ENCODE measurements at places on chromosomes 16 and 17. TPM values are rescaled to one million over a fixed set of nuclear protein-coding genes. Genes with fewer than 3 reads are reported as not detected.

DNA sequence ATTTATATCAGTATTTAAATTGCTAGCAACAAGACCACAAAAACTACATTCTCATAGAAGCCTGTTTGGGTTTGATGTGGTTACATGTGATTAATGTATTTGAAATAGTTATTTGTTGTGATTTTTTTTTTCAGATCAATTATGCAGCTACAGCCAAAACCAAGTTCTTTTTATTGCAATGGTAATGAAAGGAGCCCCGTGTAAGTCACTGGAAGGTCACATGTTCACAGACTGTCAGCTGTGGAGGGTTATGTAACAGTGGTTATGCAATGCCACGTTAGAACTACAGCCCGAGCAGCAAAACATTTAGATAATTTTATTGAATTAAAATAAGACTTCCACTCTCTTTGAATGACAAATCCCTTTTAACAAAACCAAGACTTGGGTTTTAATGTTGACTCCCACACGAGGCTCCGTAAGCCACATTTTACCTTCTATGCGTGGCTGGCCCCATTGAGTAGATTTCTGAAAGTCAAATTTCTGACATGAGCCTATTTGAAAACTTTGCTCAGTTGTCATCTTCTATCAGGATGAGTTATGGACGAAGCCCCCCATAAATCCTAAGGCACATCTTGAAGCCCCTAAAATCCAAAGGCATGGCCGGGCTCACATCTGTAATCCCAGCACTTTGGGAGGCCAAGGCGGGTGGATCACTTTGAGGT, 41.8 kb upstream of the SEC14L1 start:
- no peak overlapping the region for H3K4me3 ChIP-seq
- peak overlapping the region; percentile 83 for H3K27ac ChIP-seq
- peak; percentile 57 for DNase-seq
- H3K36me3 ChIP-seq, result peaks cover 17% of the 10 kb centered on the region
- no peaks in the 10 kb centered on the region for H3K27me3 ChIP-seq
- peaks cover 67% of the 10 kb centered on the region for H3K4me1 ChIP-seq

NEK8 gene
- total RNA-seq, result not detected

DNA sequence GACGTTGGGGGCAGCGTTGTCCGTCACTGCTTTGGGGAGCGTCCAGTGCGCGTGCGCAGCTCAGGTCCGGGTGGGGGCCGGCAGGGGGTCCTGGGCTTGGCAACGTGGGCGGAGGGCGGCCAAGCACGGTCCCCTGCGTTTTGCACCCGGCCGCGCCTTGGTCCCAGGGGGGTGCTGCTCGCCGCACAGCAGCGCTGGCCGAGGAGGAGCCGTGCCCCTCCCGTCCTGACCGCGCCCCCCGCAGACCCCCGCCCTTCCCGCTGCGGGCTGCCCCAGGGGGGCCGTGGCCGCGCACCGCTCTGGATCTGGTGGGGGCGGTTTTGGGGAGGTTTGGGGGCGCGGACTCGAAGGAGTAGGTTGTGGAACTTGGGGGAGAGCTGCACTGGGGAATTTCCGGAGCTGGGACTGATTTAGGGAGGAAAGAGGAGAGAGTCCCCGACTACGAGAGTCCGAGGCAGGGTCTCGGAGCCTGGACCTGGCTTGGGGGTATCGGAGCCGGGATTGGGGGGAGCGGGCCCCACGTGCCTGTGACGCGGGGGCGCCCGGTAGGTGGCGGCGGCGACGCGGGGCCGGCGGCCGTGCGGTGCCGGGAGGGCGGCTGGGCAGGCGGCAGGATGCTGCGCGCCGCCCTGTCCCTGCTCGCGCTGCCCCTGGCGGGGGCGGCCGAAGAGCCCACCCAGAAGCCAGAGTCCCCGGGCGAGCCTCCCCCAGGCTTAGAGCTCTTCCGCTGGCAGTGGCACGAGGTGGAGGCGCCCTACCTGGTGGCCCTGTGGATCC, at the start of gene SLC9A5:
SLC9A5 (plus strand) TSS at position 579 of the 777 bp plus-strand sequence; CDS start at position 615, 36 bp downstream.
- no peaks in the 10 kb centered on the region for H3K36me3 ChIP-seq
- peaks cover 47% of the 10 kb centered on the region for H3K4me1 ChIP-seq
- H3K27me3 ChIP-seq, result no peaks in the 10 kb centered on the region
- peak within 1 kb of the TSS; percentile 72 for H3K4me3 ChIP-seq
- H3K27ac ChIP-seq, result peak within 1 kb of the TSS; percentile 95

- H3K4me3 ChIP-seq, result no peak overlapping the region
- H3K4me1 ChIP-seq, result no peaks in the 10 kb centered on the region
- H3K36me3 ChIP-seq, result no peaks in the 10 kb centered on the region
- no peak for DNase-seq
- no peak overlapping the region for H3K27ac ChIP-seq
These were observed 12.5 kb upstream of the MAF start for GRCh38 chr16:79613009-79613408.

- H3K4me3 ChIP-seq, result no peak overlapping the region
- H3K27me3 ChIP-seq, result no peaks in the 10 kb centered on the region
These were observed 112.2 kb downstream of the METRNL start for GRCh38 chr17:83191388-83192160.

GRCh38 chr16:88742896-88743605, 36.7 kb downstream of the CTU2 start:
- DNase-seq, result no peak
- H3K36me3 ChIP-seq, result peaks cover 17% of the 10 kb centered on the region
- H3K27me3 ChIP-seq, result no peaks in the 10 kb centered on the region
- no peak overlapping the region for H3K4me3 ChIP-seq

OR1F1 gene
- total RNA-seq, result not detected

DNA sequence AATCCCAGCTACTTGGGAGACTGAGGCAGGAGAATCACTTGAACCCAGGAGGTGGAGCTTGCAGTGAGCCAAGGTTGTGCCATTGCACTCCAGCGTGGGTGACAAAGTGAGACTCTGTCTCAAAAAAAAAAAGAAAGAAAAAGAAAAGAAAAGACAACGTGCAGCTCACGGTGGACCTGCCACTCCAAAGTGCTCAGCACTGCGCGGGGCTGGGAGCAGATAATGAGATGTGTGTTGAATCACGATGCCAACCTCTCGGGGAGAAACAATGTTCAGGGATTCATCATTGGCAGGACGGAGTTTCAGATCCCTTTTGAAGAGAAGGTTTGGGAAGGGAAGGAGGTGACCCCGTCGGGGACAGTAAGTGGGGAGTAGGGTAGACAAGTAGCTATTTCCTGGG, 19.2 kb downstream of the WFDC1 start:
- H3K27me3 ChIP-seq, result no peaks in the 10 kb centered on the region
- no peak overlapping the region for H3K27ac ChIP-seq
- H3K4me3 ChIP-seq, result no peak overlapping the region

GRCh38 chr17:15444805-15445204, 22.6 kb downstream of the CDRT4 start:
- DNase-seq, result no peak
- H3K27ac ChIP-seq, result no peak overlapping the region
- H3K4me1 ChIP-seq, result no peaks in the 10 kb centered on the region
- H3K27me3 ChIP-seq, result no peaks in the 10 kb centered on the region

DNA sequence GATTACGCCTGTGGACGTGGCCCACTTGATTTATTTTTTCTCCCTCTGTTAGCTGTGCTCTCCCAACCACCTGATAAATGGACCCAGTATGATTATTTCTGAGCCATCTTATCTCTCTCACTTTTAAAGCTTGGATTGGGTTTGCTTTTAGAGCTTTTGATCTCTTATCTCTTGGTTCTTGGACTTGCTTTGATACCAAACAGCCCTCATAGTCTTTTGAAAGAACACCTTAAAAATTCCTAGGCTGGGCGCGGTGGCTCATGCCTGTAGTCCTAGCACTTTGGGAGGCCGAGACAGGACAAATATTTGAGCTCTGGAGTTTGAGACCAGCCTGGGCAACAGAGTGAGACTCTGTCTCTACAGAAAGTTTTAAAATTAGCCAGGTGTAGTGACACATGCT, 25.8 kb downstream of the SMTNL2 start:
- H3K4me1 ChIP-seq, result peaks cover 17% of the 10 kb centered on the region
- H3K36me3 ChIP-seq, result no peaks in the 10 kb centered on the region
- peak overlapping the region; percentile 17 for H3K27ac ChIP-seq
- no peaks in the 10 kb centered on the region for H3K27me3 ChIP-seq
- no peak overlapping the region for H3K4me3 ChIP-seq

ABCA5 gene
- total RNA-seq, result 80.1 TPM

- H3K27ac ChIP-seq, result peak overlapping the region; percentile 64
- DNase-seq, result no peak
- H3K4me1 ChIP-seq, result peaks cover 9% of the 10 kb centered on the region
- no peak overlapping the region for H3K4me3 ChIP-seq
- H3K27me3 ChIP-seq, result no peaks in the 10 kb centered on the region
- H3K36me3 ChIP-seq, result peaks cover 30% of the 10 kb centered on the region
These were observed 48.9 kb downstream of the VMP1 start for GRCh38 chr17:59756236-59756818.

- H3K27ac ChIP-seq, result no peak overlapping the region
These were observed 582.7 kb upstream of the PSMD7 start for GRCh38 chr16:73713778-73714495.

- H3K36me3 ChIP-seq, result no peaks in the 10 kb centered on the region
- DNase-seq, result peak; percentile 56
- H3K4me3 ChIP-seq, result peak overlapping the region; percentile 1
- no peaks in the 10 kb centered on the region for H3K27me3 ChIP-seq
- peak overlapping the region; percentile 5 for H3K27ac ChIP-seq
These were observed 57.3 kb upstream of the BCO1 start for GRCh38 chr16:81181013-81181720.

DNA sequence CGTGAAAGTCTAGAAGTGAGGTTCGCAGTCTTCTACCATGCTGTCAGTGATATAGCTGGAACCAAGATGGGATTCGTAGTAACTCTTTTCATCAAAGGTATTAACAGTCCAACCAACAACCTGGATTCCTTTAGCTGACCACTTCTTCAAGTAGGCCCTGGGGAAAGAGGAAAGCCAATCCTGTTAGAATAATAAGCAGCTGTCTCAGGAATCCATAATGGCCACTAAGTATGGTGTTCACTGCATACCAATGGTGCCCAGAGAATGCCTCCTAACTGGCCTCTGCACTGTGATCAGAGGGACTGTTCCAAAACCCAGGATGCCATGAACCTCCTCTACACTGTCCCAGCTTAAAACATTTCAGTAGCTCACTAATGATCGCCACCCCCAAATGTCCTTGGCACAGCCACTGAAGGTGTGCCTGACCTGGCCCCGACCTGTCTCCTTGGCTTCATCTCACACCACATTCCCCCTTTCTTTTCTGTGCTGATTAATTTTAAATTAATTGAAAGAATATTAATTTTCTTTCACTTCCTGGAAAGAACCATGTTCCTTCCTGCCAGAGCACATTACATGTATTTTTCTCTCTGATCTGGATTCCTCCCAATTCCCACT, 18.3 kb downstream of the GDE1 start:
- H3K4me1 ChIP-seq, result peaks cover 2% of the 10 kb centered on the region
- H3K4me3 ChIP-seq, result no peak overlapping the region
- H3K27ac ChIP-seq, result no peak overlapping the region

ABCC12 gene
- not detected for total RNA-seq

- no peak overlapping the region for H3K4me3 ChIP-seq
- DNase-seq, result no peak
- no peaks in the 10 kb centered on the region for H3K27me3 ChIP-seq
- H3K27ac ChIP-seq, result no peak overlapping the region
- H3K36me3 ChIP-seq, result no peaks in the 10 kb centered on the region
These were observed 31.3 kb downstream of the CLEC19A start for GRCh38 chr16:19316846-19317245.

DNA sequence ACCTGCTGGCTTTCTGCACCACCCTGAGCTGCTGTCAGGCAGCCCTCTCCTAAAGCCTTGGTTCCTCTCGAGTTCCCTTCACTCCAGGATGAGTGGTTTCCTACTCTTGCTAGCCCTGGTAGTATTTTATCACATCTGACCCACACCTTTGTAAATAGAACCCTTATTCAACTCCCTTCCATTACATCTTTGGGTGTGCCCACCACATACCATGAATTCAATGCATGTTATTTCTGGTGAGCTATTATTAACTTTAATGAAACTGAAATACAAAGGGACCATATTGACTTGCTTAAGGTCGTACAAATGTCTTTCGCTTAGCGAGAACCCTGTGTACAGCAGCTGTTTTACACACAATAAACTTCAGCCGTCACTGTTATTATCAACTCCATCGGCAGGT, 521.3 kb downstream of the GRIN2A start:
- no peaks in the 10 kb centered on the region for H3K4me1 ChIP-seq
- no peaks in the 10 kb centered on the region for H3K36me3 ChIP-seq
- H3K4me3 ChIP-seq, result no peak overlapping the region
- no peak overlapping the region for H3K27ac ChIP-seq
- no peak for DNase-seq

B4GALNT2 gene
- total RNA-seq, result 1.1 TPM
